ENCODE measurements at places on chromosomes 6 and 20.

GRCh38 chr6:161274488-161274858 lies 612 bp upstream of the AGPAT4 start:
- DNase-seq, result no peak

DNA sequence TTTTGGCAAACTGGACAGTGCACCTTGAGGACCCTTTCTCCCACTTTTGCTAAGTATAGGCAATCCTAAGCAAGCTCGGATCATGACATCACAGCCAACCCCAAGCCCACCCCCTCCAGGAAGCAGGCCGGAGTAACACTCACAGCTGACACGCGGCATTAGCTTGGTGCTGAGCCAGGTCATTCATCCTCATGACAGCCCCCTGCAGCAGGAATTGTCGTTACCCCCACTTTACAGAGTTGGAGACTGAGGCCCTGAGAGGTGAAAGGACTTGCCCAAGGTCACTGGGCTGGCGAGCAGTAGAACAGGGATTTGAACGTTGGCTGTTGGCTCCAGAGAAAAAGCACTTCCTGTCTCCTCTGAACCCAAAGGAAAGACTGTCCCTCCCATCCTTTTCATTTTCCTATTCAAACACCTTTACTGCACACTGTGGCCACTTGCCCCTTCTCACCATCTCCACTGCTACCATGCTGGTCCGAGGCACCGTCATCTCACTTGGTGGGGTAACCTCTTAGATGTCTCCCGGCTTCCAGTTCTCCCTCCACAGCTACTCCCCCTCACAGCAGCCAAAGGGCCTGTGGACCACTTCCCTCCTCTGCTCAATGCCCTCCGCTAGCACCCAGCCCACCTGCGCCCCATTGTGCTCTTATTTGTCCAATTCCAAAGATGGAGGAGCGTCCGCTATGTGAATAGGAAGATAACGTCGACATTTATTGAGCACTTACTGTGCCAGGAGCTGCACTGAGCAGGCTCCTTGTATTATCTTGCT lies 84.7 kb downstream of the PREX1 start:
- DNase-seq, result no peak

GRCh38 chr6:109002051-109002697 lies 92.5 kb downstream of the SESN1 start:
- DNase-seq, result no peak

DNA sequence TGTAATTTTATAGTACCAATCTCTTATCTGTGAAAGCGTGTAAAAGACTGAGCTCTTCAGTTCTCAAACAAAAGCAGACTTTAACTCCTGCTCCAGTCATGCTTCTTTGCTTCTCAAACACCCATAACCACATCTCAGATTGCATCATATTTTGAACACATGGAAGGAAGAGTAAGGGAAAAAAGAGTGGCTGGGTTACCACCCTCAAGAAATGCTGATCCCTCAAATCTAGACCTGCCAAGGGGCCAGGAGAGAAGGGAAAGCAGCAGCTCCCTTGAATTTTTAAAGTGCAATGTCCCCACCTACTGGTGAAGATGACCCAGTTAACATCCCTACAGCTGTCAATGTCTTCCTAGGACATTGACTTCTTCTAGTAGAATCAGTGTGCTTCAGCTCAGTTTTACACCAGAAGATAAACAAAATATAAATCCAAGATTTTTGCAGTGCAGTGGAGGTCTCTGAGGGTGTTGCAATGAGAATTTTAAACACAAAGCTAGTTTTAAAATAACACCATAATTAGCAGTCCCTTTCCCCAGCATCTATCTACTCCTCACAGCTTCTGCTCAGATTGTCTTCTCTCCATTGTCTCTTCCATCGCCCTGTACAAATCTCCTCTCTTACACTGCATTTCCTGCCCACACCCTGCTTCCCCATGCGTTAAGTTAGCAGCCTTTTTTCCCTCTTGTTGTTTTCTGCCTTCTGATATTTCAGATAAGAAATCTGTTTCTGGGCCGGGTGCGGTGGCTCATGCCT lies 22.6 kb upstream of the HLA-DQB2 start:
- DNase-seq, result no peak

- no peak for DNase-seq
Observed at GRCh38 chr6:29142309-29142708, 28.4 kb upstream of the OR2J2 start.

GRCh38 chr20:2210646-2211552 lies 84.9 kb upstream of the TGM3 start:
- DNase-seq, result no peak

DNA sequence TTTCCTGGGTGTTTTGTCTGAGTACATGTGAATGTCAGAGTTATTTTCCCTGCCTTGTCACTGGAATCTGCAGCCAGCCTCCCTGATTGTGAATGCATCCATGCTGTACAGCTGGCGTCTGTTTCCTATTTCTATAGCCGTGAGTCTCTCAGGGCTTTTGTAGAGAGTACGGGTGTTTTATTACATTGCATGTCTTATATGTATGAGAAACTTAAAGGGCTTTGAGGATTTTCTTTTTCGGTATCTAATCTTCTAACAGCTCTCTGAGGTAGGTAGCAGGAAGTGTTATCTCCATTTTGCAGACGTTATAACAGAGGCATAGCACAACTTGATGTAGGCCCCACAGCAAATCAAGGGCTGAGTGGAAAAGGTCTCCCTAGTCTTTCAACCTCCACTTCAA lies 272.9 kb downstream of the PRL start:
- no peak for DNase-seq

GRCh38 chr6:35093118-35093445 lies 48.1 kb downstream of the TCP11 start:
- DNase-seq, result no peak

DNA sequence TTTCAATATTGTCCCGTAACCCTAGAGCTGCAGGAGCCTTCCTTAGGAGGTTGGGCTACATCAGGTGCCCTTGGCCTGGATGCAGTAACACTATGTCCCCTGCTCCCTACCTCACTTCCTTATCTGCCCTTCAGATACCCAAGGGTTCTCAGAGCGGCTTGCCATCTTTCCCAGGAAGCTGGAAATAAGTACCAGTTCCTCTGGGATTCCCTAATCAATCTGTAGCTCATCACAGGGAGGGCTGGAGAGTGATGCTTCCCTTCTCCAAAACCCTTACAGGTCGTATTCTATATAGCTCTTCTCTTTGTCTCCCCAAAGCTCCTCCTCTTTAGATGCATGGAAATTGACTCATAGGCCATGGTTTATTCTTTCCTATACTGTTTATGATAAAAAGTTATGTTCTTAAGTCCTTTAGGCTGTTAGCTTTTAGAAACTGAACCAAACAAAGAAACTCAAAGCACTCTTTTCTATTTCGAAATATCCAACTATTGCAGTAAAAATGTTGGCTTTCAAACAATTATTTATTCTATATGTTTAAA lies 4.2 kb downstream of the MYCT1 start:
- DNase-seq, result no peak

- no peak for DNase-seq
Observed at GRCh38 chr20:52812231-52812847, 159.8 kb upstream of the TSHZ2 start.

DNA sequence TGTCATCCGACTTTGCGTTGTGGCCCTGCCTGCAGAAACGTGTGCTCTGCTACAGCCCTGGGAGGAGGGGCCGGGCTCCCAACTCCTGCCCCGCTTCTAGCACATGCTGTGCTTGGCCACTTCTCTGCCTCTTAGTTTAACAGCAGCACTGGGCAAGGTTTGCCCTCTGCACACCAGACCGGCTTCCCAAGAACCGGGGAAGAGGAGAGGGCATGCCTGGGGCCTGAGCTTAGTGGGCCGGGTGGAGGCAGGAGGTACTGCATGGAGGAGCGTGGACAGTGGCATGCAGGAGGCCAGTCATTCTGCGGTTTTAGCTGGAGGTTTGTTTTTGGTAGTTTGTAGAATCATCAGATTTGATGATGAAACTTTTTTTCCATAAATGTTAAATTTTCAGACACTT lies 45.5 kb downstream of the CEP43 start:
- no peak for DNase-seq

DNA sequence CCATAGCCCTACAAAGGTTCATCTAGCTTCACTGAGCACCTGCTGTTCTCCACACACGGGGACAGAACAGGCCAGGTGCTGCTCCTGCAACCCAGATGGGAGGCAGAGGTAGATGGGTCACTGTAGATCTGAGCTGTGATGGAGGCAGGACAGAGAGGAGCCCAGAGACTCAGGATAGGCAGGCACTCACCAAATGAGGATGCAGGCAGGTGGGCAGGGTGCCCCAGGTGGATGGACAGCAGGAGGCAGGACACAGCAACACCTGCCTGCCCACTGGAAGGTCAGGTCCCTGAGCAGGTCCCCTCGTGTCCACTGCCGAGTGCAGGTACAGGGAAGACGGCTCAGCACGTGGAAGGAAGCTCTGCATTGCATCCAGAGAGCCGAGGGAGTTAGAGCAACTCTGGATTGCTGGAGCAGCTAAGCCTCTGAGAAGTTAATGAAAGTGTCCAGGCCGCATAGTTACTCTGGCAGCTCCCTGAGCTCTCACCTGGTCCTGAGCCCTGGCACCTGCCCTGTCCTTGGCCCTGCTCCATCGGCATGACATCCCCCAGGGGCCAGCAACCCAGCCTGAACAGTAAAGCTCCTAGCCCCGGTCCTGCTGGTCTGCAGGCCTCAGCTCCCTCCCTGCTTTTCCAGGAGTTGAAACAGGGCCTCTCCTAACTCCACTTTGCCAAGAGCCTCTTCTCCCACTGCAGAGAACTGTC lies 4.9 kb upstream of the YTHDF1 start:
- DNase-seq, result no peak

All from stimulated activated CD4-positive, alpha-beta T cell treated with anti-CD3 and anti-CD28 coated beads, TNF-alpha, amount 100 ng/mL, for 24 hours (primary cell).